ENCODE measurements at places on chromosomes 5 and 9.

DNA sequence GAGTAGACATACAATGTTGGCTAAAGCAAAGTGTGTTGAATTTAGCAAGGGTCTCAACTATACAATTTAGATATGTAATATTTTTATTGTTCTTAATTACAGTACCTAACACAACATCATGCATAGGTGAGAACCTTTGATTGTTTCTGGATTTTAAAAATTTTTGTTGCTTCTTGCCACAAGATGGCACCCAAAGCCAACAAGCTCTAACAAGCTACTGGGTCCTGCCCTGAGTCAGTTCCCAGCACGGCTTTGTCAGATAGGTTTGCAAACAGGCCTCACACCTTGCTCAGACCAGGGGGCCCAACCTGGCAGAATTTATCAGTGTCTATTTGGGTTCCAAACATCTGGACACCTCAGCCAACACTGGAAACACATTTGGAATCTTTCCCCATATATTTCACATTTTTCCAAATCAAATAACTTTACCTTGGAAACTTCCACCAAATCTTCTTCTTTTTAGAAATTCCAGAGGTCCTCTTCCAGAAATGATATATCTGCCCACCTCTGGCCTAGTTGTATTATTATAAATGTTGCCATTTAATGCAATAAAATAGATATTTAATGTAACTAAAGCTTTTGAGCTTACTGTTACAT is 49.5 kb upstream of the EGFLAM start:
- no peaks in the 10 kb centered on the region for H3K36me3 ChIP-seq
- no peak for DNase-seq
- H3K27me3 ChIP-seq: peaks cover 2% of the 10 kb centered on the region
- no peak overlapping the region for H3K27ac ChIP-seq

DNA sequence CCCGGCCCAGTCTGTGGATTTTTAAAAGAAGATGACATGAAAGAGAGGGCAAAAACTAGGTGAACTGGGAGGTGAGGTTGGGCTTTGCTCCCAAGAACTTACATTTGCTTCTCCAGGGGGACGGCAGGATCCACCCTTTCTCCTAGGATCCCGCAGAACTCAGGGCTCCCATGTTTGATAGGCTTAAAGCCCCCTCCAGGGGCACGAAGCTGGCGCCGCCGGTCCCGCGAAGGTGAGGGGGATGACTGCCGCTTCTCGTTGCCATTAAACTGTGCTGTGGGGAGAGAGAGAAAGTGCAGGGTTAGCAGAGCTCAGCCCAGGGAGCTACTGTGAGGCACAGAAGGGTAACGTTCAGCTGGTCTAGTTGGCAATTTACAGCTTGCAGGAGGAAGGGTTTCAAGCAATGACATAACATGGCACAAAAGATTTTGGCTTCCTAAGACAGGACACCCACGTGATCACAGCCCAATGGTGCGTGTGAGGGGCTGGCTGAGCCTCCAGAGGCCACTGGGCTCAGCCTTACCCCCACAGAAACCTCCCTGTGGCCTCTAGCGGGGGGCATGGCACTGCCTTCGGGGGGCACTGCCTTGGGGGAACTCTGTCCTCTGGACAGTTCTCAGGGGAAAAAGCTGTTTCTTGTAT is 52.0 kb upstream of the SLC25A51 start:
- DNase-seq: no peak
- peaks cover 9% of the 10 kb centered on the region for H3K4me1 ChIP-seq
- no peaks in the 10 kb centered on the region for H3K36me3 ChIP-seq

DNA sequence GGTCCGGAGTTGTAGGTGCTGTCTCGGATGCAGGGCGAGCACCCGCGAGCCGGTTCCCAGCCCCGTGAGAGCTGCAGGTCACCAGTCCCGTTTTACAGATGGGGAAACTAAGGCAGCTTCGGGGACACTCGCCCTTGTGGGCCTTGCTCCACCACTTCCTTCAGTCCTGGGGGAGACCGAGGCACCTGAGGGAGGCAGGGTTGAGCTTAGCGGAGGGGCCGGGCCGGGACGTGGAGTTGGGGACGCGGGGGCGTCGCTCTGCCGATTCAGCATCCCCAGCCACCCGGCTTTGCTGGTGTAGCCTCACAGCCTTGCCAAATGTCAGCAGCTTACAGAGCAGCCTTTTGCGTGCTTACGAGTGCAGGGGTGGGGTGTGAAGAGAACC is 530 bp downstream of the BBLN start:
- H3K27ac ChIP-seq: peak overlapping the region; percentile 54
- DNase-seq: no peak
- H3K27me3 ChIP-seq: no peaks in the 10 kb centered on the region
- peak overlapping the region; percentile 74 for H3K4me3 ChIP-seq

DNA sequence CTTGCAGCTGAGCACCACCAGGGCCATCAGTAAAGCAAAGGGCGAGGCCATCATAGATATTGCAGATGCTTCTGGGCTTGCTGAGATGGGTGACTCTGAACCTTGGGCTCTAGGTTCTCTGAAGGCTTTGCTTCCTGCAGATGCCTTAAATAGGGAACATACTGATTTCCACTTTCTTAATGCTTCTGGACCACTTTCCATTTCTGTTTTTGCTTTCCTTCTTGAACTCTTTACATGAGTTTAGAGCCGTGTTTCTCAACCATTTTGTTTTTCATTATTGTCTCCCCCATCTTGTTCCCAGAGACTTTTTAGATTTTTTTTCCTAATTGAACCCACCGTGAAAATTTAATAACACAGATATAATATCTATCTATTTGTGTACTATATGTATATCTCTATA is at the start of gene IFNA13:
TSS of gene IFNA13 (minus strand) at position 101 of the 400 bp plus-strand sequence. CDS start at position 54, 47 bp downstream.
- H3K36me3 ChIP-seq: no peaks in the 10 kb centered on the region
- H3K27me3 ChIP-seq: no peaks in the 10 kb centered on the region
- no peaks in the 10 kb centered on the region for H3K4me1 ChIP-seq

DNA sequence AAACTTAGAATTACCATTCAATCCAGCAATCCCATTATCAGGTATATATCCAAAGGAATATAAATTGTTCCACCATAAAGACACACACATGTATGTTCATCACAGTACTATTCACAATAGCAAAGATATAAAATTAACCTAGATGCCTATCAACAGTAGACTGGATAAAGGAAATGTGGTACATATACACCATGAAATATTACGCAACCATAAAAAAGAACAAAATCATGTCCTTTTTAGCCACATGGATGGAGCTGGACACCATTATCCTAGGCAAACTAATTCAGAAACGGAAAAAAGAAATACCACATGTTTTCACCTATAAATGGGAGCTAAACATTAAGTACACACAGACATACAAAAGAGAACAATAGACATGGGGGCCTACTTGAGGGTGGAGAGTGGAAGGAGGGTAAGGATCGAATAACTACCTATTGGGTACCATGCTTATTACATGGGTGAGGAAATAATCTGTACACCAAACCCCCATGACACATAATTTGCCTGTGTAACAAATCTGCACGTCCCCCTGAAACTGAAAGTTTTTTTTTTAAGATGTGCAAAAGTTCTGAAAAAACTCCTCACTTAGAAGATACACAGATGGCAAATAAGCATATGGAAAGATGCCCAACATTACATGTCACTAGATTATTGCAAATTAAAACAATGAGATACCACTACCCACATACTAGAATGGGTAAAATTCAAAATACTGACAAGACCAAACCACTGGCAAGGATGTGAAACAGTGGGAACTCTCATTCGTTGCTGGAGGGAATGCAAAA is 313.0 kb upstream of the CD180 start:
- no peaks in the 10 kb centered on the region for H3K36me3 ChIP-seq
- no peak for DNase-seq
- H3K27ac ChIP-seq: no peak overlapping the region
- H3K27me3 ChIP-seq: no peaks in the 10 kb centered on the region
- no peak overlapping the region for H3K4me3 ChIP-seq

- no peak for DNase-seq
- no peaks in the 10 kb centered on the region for H3K27me3 ChIP-seq
- no peak overlapping the region for H3K4me3 ChIP-seq
- no peaks in the 10 kb centered on the region for H3K4me1 ChIP-seq
- H3K27ac ChIP-seq: no peak overlapping the region
- no peaks in the 10 kb centered on the region for H3K36me3 ChIP-seq
Measured at GRCh38 chr9:104263942-104264341, 169.8 kb downstream of the SMC2 start.

- no peak overlapping the region for H3K27ac ChIP-seq
- no peaks in the 10 kb centered on the region for H3K36me3 ChIP-seq
- no peaks in the 10 kb centered on the region for H3K27me3 ChIP-seq
- DNase-seq: no peak
- H3K4me3 ChIP-seq: no peak overlapping the region
Measured at GRCh38 chr5:57452885-57453284, 29.7 kb downstream of the ACTBL2 start.

- peaks cover 23% of the 10 kb centered on the region for H3K27me3 ChIP-seq
- H3K36me3 ChIP-seq: no peaks in the 10 kb centered on the region
- H3K27ac ChIP-seq: no peak overlapping the region
- DNase-seq: no peak
- no peaks in the 10 kb centered on the region for H3K4me1 ChIP-seq
Measured at GRCh38 chr9:134781591-134782302, 98.9 kb upstream of the FCN2 start.

GRCh38 chr9:89032173-89032572 is 40.9 kb downstream of the S1PR3 start:
- H3K27ac ChIP-seq: no peak overlapping the region
- H3K4me3 ChIP-seq: no peak overlapping the region
- H3K27me3 ChIP-seq: peaks cover 11% of the 10 kb centered on the region
- H3K36me3 ChIP-seq: no peaks in the 10 kb centered on the region
- no peaks in the 10 kb centered on the region for H3K4me1 ChIP-seq

- H3K4me3 ChIP-seq: no peak overlapping the region
- no peak for DNase-seq
- H3K4me1 ChIP-seq: no peaks in the 10 kb centered on the region
- H3K27ac ChIP-seq: no peak overlapping the region
- H3K36me3 ChIP-seq: no peaks in the 10 kb centered on the region
Measured at GRCh38 chr5:30879887-30880286, 313.6 kb upstream of the CDH6 start.

GRCh38 chr9:83238871-83239640 is 176.1 kb upstream of the RASEF start:
- no peak overlapping the region for H3K4me3 ChIP-seq
- H3K36me3 ChIP-seq: no peaks in the 10 kb centered on the region
- no peaks in the 10 kb centered on the region for H3K4me1 ChIP-seq

DNA sequence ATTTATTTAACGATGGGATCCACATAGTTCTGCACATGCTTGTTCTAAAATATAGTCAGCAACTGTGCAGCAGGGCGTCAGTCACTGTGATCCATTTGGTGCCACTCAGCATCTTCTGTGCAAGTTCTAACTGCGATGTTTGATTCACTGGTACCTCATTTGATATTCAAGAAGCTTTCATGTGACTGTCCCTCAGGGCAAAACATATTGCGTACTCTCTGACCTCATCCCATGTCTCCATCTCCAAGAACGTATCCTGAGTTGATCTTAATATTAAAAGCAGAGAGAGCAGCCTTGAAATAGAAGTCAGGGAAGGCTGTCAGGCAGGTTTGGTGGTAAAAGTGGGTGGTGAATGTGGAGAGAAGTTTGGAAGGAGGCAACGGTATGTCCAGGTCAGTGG is 116.5 kb upstream of the ATP10B start:
- H3K36me3 ChIP-seq: no peaks in the 10 kb centered on the region
- H3K4me1 ChIP-seq: no peaks in the 10 kb centered on the region
- DNase-seq: no peak
- no peak overlapping the region for H3K27ac ChIP-seq
- no peak overlapping the region for H3K4me3 ChIP-seq

DNA sequence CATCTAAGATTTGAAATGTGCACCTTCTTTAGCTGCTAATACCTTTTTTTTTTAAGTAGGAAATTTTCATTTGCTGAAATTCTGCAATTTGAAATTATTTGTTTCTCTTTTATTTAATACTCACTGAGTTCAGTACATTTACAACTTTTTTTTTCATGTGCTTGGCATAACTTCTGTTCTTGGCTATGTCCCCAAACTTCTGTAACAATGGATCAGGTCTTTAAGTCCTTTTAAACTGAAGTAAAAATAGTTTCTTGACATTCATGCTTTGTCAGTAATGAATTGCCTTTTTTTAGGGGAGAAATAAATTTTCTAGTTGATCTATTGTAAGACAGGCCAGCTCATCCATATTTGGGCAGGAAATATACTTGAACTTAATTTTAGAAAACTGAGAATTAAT is 41.5 kb downstream of the EDIL3 start:
- H3K36me3 ChIP-seq: no peaks in the 10 kb centered on the region
- H3K27me3 ChIP-seq: no peaks in the 10 kb centered on the region
- no peak overlapping the region for H3K4me3 ChIP-seq

GRCh38 chr5:94705427-94705826 is 87.0 kb downstream of the SLF1 start:
- no peak overlapping the region for H3K27ac ChIP-seq
- DNase-seq: no peak
- H3K36me3 ChIP-seq: peaks cover 11% of the 10 kb centered on the region
- H3K4me3 ChIP-seq: no peak overlapping the region
- H3K4me1 ChIP-seq: no peaks in the 10 kb centered on the region

- no peaks in the 10 kb centered on the region for H3K4me1 ChIP-seq
- H3K4me3 ChIP-seq: no peak overlapping the region
- H3K27me3 ChIP-seq: no peaks in the 10 kb centered on the region
- no peak overlapping the region for H3K27ac ChIP-seq
Measured at GRCh38 chr5:170495825-170496661, 7.8 kb upstream of the KCNIP1 start.

GRCh38 chr5:10453545-10453944 is 11.9 kb downstream of the ROPN1L start:
- H3K27me3 ChIP-seq: no peaks in the 10 kb centered on the region
- no peak overlapping the region for H3K27ac ChIP-seq
- H3K36me3 ChIP-seq: no peaks in the 10 kb centered on the region
- peaks cover 2% of the 10 kb centered on the region for H3K4me1 ChIP-seq
- no peak for DNase-seq

GRCh38 chr9:86535406-86535915 is 181.3 kb upstream of the TUT7 start:
- no peak overlapping the region for H3K27ac ChIP-seq
- H3K4me3 ChIP-seq: no peak overlapping the region
- H3K36me3 ChIP-seq: no peaks in the 10 kb centered on the region
- H3K4me1 ChIP-seq: no peaks in the 10 kb centered on the region
- peaks cover 8% of the 10 kb centered on the region for H3K27me3 ChIP-seq
- no peak for DNase-seq

GRCh38 chr5:110288766-110289511 is 437.5 kb downstream of the TMEM232 start:
- H3K27ac ChIP-seq: no peak overlapping the region
- H3K4me1 ChIP-seq: no peaks in the 10 kb centered on the region
- H3K4me3 ChIP-seq: no peak overlapping the region
- no peaks in the 10 kb centered on the region for H3K27me3 ChIP-seq

DNA sequence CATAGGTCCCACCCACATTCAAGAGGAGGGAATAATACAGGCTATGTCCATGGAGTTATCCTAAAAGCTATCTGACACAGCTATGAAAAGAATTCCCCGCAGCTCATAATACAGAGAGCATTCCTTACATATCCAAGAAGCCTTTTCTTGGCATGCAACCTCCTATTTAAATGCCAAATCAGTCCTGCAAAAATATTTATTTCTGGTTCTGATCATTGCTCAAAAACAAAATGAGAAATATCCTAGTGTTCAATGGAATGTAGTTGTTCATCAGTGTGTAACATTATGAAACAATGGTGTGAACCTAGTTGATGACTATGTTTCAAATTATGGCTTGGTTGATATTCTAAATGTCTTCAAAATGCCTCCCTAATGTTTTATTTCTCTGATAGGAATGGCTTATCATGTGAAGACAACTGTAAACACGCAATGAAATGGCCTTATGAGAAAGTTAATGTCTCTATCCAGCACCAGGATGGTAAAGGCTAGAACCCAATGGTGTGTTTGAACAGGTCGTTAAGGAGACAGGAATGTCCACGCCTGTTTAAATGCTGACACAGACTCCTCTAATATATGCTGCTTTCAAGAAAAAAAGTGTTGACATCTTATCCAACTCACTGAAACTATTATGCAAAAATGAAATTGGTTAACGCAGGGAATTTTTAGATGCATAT is 126.7 kb upstream of the CDH6 start:
- no peak overlapping the region for H3K4me3 ChIP-seq
- no peak overlapping the region for H3K27ac ChIP-seq
- no peaks in the 10 kb centered on the region for H3K36me3 ChIP-seq
